ENCODE measurements at places on chromosomes 5 and 9.

GRCh38 chr9:90665072-90665471, 22.4 kb upstream of the DIRAS2 start:
- DNase-seq: no peak

- DNase-seq: no peak
Measured at GRCh38 chr9:69925452-69925851, 104.8 kb downstream of the CFAP95 start.

DNA sequence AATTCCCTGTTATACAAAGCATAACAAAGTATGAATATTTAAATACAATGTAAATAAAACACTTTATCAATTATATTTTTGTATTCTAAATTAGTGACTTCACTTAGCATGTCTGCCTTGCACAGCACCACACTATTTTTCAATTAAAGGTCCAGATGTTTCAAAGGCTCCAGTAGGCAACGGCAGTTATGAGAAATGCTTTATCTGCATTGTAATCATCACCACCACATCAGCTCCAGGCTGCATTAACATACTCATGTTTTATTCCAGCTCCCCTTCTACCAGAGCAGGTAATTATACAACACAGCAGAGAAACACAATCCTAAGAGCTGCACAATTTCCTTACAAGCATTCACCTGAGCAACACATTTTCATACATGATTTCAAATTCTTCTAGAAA, 102.8 kb downstream of the MAPKAP1 start:
- DNase-seq: no peak

- no peak for DNase-seq
Measured at GRCh38 chr9:124456341-124457078, 6.3 kb downstream of the ADGRD2 start.

- no peak for DNase-seq
Measured at GRCh38 chr5:151469992-151470391, 22.6 kb downstream of the SLC36A1 start.

- no peak for DNase-seq
Measured at GRCh38 chr5:172775326-172776234, 4.6 kb upstream of the DUSP1 start.

DNA sequence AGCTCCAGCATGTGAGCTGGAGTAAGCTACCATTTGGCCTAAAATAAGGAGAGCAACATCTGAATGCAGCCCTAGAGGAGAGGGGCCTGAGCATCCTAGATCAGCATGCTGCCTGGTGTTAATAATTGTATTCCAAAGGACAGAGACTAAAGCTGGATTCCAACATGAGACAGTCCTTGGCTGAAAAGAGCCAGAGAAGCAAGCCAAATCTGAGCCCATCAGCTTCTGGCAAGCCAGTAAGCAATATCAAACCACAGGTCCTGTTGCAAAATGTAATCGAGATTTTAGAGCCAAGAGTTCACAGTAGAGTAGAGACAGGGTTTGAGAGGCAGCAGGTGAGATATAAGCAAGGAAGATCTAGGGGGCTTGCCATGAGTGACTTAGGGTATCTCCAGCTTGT, 42.3 kb upstream of the DMAC1 start:
- DNase-seq: no peak

DNA sequence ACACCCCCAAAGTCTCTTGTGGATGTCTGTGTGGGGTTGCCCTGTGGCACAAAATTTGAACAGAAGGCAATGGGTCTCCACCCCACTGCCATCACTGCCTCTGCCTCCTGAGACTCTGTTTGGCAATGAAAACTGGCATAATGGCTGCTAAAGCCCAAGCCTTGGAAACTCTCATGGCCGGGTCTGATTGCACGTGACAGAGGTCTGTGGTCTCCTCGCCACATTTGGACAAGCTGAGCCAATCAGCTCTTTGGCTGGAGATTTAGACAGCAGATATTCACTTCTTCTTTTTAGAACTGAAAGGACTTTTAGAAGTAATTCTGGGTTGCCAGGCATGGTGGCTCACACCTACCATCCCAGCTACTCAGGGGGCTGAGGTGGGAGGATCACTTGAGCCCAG, 5.5 kb downstream of the GGTA1 start:
- DNase-seq: no peak

DNA sequence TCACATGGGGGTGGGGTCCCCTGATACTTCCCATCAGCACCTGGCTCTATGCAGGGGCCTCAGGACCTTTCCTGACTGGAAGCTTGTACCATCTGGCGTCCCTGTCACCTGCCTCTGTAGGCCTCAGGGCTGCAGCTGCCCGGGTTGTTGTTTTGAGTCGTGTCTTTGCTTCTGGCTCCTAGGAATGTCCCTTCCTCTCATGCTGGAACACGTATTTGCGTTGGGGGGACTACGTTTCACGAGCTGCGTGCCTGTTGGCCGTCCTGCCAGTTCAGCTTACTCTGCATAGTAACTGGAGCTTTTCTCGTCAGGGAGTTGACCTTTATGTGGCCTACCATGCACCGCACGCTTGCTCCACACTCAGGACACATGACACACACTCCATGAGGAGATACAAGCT, 54.9 kb upstream of the IRX4 start:
- no peak for DNase-seq

GRCh38 chr5:19802686-19803085, 185.3 kb downstream of the CDH18 start:
- DNase-seq: peak; percentile 76

DNA sequence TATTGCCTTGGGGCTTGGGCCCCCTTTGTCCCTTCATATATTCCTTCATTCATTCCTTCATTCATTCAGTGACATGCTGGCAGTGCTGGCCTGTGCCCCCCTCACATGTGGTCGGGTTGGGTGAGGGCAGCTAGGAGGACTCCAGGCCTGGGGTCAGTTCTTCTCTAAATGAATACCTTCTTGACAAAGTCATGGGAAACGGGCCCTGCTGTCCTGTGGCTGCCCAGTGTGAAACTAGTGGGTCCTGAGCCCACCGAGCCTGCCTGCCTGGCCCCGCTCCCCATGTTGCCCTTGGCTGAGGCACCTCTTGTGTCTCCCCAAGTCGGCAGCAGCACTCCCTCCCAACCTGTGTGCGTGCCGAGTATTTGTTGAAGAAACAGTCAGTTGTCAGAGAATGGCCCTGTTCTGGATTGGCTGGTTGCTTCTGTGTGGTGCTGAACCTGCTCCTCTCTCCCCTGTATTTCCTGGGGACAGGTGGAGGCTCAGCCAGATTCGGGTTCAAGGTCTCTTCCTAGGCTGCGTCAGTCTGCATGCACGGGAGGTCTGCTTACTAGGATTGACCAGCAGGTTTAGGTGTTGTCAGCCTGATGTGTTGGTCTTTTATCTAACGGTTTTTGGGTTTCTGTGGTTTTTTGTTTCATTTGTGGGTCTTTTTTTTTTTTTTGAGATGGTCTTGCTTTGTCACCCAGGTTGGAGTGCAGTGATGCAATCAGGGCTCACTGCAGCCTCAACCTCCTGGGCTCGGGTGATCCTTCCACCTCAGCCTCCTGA, 3.0 kb upstream of the CEL start:
- DNase-seq: no peak

GRCh38 chr9:110048976-110049698, 158.8 kb downstream of the C9orf152 start:
- no peak for DNase-seq

- DNase-seq: no peak
Measured at GRCh38 chr9:96080364-96080763, 204.9 kb downstream of the ERCC6L2 start.

- no peak for DNase-seq
Measured at GRCh38 chr9:120440791-120441190, 139.2 kb downstream of the CDK5RAP2 start.

DNA sequence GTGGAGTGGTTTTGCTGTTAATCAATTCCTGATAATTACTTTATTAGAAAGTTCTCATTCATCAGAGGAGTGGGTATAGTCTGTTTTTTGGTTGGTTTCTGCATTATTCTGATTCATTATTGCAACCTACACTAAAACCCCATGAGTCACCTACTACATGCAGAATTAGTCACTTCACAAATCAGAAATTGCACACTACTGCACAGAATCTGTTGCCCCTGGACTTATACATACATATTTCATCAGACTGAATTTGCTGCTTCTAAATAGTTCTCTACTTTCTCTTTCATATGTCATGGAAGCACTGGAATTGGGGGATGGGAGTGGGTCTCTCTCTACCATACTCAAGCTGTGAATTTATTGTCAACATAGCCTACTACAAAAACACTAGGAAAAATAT, 585.1 kb downstream of the DNAH5 start:
- no peak for DNase-seq

GRCh38 chr9:14030375-14031059, 283.4 kb downstream of the NFIB start:
- peak; percentile 85 for DNase-seq

DNA sequence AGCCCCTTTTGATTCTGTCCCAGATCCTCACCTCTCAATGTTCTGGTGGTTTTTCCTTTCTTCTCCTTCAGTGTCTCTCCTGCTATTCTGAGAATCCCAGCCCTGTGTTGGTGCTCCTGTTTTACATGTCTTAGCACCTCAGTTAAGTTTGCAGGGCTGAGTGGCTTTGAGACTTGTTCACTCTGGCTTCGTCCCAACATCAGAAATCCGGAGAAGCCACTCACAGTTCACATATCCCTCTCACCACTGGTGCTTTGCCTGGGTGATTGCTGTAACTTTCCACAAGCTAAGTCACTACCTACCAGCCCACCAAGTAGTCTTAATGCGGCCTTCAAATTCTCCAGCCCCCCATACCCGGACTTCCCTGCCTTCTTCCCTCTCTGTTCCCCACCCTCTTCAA, 40.2 kb downstream of the CYFIP2 start:
- DNase-seq: no peak

DNA sequence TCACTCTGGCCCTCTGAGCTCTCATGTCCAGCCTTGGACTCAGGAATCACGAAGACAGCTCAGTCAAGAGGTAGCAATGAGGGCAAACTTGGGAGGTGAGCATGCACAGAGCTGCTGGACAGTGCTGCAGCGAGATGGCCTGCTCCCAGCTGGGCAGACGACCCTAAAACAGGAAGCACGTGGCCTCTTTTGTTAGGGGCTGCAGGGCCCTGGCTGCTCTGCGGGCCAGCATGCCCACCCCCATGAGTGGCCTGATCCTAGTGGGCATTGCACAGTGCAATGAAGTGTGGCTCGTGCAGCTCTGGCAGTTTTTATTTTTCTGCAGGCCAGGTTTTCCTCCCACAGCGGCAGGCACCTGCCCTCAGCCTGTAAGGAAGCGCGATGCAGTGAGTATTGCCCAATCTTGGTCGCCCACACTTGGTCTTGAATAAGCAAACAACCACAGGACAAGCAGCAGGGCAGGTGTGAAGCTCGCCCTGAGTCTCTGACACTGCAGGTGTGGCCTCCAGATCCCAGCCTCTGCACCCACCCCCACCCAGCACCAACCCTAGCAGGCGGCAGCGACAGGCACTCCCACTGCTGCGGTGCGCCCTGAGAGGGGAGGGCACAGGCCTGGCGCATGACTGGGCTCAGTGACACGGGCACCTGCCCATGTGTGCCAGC, 60.8 kb downstream of the SEMA4D start:
- DNase-seq: no peak

- no peak for DNase-seq
Measured at GRCh38 chr9:76595645-76596044, 136.7 kb downstream of the GCNT1 start.

GRCh38 chr9:115035841-115036612, 81.9 kb downstream of the TNC start:
- DNase-seq: no peak

DNA sequence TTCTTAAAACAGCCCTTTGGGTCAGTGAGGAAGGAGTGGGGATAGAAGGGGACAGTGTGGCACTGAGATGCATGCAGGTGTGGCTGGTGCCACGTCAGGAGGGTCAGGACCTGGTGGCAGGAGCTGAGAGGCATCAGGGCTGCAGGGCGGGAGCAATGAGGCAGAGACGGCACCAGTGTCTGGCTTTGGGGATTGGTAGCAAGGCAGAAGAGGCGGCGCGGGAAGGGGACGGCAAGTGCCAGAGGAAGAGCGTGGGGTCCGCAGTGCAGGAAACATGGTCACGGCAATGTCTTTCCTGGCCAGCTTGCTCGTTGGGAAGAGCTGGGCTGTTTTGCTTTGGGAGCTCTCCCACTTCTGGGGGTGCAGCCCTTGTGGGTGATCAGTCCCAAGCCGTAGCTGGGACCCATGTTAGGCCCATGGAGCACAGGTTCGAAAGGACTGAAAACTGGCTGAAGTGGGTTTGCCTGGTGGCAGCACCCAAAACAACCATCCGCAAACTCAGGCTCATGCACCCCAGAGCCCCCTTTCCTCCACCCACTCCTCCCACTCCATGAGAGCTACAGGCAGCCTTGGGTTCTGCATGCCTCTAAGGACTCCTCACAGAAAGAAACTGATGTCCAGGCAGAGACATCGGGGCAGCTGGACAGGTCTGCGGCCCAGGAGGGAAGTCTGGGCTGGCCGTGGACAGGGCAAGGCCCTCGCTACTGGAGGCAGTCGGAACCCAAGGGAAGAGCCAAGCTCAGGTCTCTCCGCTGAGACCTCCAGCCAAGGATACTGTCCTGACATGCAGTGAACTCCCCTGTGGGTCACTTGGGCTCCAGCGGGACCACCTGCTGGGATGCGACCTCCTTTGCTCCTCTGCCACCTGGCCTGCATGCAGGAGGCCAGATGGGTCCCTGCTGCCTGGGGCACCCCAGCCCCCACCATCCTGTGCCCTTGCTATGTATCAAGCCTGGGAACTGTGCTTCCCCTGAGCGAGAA, 104.4 kb downstream of the ZNF354C start:
- DNase-seq: no peak

DNA sequence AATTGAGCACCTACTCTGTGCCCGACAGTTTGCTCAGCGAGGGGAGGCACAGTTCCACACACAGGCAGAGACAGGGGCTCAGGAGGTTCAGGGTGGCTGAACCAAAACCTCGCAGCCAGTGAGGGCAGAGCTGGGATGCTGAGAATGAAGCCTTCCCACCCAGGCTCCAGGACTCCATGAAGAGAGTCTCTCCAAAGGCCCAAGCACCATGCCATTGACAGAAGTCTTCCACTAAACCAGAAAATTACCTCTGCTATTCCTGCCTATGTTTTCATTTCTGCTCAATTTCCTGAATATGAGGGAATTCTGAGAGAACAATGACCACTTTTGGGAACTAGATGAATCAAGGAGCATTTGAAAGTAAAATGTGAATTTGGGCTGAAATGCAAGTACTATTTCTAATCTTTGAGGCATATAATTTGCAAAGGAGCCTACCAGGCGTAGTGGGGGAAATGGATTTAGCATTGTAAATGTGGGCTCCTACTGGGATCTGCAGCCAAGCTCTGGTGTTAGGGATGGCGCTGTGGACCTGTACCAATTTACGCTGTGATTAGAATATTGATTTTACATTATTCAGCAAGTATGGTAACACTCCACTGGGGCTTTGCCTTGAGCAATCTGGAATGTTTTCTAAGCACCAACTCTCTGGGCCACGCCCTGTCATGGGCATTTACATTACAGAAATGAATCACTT, 91.9 kb downstream of the DRD1 start:
- DNase-seq: no peak

Measured in NCI-H446 treated with DMSO at 0.1 percent for 48 hours (cell line).